NCI-H187 treated with DMSO at 0.1 percent for 48 hours (cell line): ENCODE measurements at places on chromosomes 11 and 22.

DNA sequence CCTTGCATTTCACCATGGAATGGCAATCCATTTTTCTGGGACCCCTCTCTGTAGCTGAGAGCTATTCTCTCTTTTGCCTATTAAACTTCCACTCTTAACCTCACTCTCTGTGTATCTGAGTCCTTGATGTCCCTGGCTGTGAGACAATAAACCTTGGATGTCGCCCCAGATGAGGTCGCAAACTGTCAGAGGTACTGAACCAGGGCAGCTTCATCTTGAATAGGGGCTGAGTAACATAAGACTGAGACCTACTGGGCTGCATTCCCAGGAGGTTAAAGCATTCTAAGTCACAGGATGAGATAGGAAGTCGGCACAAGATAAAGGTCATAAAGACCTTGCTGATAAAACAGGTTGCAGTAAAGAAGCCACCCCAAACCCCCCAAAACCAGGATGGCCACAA, 68.0 kb downstream of the RSF1 start:
- DNase-seq = no peak

GRCh38 chr11:8608652-8609051, 14.6 kb upstream of the STK33 start:
- no peak for DNase-seq

DNA sequence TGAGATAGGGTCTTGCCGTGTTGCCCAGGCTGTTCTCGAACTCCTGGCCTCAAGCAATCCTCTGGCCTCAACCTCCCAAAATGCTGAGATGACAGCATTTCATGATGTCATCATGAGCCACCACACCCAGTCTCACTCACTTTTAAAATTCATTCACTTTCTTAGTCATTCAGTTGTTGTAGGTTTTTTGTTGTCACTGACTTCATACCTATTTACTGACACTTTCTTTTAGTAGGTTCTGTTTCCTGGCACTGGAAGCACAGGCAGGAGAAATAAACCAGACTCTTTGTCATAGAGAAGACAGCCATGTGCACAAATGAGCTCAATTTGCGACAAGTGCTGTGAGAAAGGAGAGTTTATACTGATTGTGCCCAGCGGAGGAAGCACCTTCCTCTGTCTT, 10.5 kb downstream of the ART5 start:
- DNase-seq = no peak

GRCh38 chr11:27716216-27716615, 16.0 kb upstream of the BDNF start:
- DNase-seq = no peak

DNA sequence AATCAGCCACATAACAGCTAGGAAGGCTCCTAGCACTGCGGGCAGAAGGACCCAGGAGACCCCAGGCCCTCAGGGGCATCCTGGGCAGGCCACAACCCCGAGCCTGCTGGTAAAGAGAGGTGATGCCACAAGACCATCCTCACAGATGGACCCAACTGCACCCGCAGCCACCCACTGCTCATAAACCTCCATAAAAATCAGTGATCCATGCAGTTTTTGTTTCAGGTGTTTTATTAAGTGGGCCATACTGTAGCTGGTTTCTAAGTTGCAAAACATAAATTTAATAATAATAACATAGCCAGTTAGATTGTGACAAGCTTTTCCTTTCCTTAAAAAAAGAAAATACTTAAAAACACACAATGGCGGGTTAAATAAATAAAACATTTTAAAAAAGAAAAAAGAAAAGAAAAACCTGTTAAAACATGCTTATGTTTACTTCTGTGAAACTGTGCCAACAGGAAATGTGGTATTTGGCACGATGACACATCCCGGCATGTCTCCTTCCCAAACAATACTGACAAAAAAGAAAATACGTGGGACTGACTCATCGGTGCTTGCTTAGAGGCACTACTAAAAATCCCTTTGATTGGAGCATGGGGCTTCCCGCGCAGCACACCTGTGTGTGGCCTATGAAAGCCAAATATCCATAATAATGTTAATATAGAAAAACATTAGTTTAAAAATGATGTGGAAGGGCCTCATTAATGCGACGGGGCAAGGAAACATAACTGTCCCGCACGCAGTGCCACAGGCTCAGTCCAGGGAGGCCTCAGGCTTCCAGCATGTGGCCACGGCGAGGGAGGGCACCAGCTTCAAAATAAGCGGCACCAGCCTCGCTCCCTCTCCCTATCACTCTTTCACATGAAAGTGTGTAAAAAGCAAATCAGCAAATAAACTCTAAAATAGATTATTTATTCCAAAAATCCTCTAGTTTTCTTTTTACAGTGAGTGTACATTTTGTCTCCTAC, 47.5 kb upstream of the SCUBE2 start:
- no peak for DNase-seq

- DNase-seq = no peak
Observed at GRCh38 chr11:44310463-44311272, 729 bp upstream of the ALX4 start.

GRCh38 chr11:45968901-45969300, 46.4 kb downstream of the LARGE2 start:
- no peak for DNase-seq

GRCh38 chr11:59710136-59710847, 3.4 kb downstream of the OR10V1 start:
- no peak for DNase-seq

- no peak for DNase-seq
Observed at GRCh38 chr11:61392981-61393595, 701 bp downstream of the TMEM216 start.

GRCh38 chr11:115705200-115705599, 201.0 kb upstream of the CADM1 start:
- no peak for DNase-seq

DNA sequence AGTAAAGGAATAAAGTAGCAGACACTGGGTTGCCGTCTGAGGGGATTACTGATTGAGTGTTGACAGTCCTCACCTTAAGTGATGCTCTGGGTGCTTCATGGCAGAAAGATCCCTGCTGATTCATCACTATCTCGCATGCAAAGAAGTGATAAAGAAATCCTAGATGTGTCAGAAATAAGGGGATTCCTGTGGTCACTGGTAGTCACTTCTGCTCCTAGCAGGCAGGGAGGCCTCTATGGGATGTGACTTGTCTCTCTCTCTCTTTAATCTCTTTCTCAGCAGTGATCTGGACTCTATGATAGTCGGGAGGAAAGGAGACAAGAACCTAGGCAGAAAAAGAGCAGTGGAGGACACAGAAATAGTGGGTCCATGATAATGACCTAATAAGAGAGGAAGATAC, 30.9 kb upstream of the OR56A1 start:
- DNase-seq = no peak

- DNase-seq = no peak
Observed at GRCh38 chr11:2570841-2571597, 126.2 kb downstream of the KCNQ1 start.

- no peak for DNase-seq
Observed at GRCh38 chr11:47160753-47161133, 15.9 kb downstream of the ARFGAP2 start.

DNA sequence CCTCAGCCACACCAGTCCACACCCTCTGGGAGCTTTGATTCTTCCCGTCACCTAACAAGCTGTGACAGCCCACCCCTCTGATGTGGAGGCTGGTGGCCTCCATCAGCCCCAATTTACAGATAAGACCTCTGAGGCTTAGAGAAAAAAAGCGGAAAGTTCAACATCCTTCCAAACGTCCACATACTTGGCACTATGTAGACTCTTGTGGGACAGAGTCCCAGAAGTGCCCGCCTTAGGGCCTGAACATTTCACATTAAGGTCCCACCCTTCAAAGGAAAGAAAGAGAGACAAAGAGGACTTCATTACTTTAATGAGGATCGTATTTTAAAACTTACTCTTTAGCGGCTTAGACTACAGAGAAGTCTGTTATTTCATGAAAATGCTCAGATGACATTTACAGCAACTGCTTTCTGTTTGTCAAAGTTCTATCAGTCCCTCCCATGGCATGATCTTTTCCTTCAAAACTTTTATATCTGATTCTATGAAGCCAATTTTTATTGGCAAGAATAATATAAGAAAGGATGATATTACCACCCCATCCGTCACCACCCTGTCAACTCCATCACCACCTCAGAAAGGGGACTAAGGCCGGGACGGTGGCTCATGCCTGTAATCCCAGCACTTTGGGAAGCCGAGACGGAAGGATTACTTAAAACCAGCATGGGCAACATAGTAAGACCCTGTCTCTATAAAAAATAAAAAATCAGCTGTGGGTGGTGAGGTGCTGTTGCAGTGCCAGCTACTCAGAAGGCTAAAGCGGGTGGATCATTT, 15.7 kb upstream of the SCGB1A1 start:
- DNase-seq = no peak

GRCh38 chr11:75840522-75840921, 25.5 kb downstream of the UVRAG start:
- DNase-seq = no peak

GRCh38 chr11:132782102-132782501, 750.2 kb downstream of the OPCML start:
- DNase-seq = no peak

DNA sequence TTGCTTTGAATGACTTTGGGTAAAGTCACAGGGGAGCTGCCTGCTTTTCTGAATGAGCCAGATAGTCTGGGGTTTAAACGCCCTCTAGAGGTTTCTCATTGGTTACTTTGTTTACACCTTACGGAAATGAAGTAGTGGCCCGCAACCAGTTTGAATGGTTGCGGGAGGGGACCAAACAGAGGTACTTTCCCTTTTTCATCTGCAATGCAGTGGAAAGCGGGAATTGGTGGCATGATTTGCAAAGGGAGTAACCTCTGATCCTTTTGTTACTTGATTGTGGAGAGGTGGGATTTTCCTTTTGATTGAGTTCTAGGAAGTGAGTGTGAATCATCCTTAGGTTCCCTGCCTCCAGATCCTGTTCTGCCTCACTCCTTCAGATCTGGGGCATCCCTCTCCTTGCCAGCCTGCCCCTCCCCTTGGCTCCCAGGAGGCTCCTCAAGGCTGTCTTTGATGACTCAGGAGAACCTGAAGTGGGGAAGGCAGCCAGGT, 15.9 kb upstream of the GLYATL1 start:
- DNase-seq = no peak
